ENCODE measurements at places on chromosomes 12 and 14.

- no peak for DNase-seq
Observed at GRCh38 chr12:79997096-79997791, 62.3 kb upstream of the PPP1R12A start.

DNA sequence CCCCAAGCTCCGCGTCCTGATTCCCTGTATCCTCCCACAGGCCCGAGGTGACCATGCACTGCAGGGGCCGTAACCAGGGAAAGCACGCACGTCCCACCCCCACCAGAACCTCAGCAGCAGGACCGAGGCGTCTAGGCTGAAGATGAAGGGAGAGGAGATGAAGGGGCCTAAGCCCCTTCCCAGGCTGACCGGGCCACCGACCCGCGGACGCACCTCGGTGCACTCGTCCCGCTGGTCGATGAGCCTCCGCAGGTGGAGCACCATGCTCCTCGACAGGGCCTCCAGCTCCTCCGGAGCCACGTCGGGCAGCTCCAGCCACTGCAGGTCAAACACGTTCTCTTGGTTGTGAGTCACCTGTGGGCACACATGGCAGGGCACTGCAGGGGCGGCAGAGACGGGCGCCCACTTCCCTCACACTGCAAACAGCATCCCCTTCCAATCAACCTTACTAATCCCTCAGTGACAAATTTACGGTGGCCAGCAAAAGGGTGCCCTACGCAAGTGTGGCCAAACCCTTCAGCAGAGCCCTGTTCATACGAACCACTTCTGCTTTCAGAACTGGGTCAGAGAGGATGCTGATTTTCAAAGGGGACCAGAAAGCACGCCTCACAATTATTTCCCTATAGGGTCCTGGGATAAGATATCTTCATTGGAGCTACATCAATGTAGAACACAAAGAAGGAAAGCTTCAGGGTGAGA is 77.8 kb downstream of the CCDC88C start:
- no peak for DNase-seq

GRCh38 chr14:91078095-91078737 is 17.8 kb upstream of the RPS6KA5 start:
- DNase-seq: peak; percentile 9

DNA sequence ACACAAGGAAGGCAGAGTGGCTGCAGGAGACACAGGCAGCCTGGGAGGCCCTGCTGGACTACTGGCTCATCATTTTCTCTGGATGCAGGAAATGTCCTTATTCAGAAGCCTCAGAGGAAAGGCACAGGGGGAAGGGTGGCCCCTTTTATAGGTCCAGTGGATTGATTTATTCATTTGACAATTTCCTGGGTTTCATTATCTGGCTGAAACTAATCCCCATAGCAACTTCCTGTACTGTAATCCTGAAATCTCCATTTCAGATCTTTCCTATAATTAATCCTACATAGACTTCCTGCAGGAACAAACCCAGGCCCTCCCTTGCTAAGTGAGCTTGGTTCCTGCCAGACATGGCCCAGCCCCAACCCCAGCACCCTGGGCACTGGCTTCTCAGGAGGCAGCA is 23.0 kb downstream of the KRT76 start:
- DNase-seq: no peak

DNA sequence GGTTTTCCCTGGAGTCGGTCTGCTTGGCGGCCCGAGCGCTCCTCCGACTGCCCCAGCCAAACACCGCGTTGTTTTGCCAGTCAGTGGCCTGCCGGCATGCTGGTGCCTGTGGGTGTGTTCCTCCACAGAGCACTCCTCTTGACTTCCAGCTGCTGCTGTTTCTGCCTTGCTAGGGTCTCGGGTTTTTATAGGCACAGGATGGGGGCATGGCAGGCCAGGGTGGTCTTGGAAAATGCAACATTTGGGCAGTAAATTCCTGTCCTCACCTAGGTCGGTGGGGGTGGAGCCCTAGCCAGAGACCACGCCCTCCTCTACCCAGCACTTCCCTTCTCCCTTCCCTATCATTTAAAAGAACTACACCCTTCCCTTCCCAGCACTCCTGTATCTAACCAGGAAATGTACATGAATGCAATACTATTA is 34.7 kb upstream of the VASH1 start:
- no peak for DNase-seq

DNA sequence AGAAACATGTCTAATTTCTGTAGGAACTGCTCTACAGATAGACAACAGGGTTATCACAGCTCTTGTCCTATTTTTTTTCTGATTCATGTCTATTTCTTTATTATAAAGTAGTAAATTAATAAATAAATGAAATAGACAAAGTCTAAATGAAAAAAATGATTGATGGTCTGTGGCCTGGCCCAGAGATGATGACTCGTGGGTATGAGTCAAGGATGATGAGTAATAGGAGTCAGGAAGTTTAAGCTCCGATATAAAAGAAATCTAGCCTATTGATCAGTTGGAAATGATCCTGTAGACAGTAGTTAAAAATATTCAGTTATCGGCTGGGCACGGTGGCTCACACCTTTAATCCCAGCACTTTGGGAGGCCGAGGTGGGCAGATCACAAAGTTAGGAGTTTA is 90.6 kb upstream of the RTL1 start:
- DNase-seq: no peak

DNA sequence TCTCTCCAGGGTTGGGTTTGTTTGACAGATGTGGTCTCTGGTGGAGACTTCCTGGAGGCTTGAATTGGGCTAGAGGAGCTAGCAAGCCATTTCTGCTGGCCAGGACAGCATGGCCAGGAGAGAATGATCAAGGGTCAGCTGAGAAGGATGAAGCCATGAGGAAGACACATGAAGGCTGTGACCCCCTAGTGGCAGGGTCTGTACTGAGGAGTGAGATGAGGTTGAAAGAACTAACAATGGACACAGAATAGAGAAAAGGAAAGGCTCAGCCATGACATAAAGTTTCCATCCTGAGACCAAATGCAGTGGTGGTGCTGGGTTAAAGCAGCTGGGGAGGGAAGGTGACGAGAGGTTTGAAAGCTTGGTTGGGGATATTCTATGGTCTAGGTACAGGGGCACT is 89.9 kb downstream of the NT5DC3 start:
- no peak for DNase-seq

GRCh38 chr14:23209651-23210423 is 26.4 kb upstream of the SLC7A8 start:
- no peak for DNase-seq

- DNase-seq: no peak
Observed at GRCh38 chr14:31894351-31894750, 182.8 kb upstream of the ARHGAP5 start.

DNA sequence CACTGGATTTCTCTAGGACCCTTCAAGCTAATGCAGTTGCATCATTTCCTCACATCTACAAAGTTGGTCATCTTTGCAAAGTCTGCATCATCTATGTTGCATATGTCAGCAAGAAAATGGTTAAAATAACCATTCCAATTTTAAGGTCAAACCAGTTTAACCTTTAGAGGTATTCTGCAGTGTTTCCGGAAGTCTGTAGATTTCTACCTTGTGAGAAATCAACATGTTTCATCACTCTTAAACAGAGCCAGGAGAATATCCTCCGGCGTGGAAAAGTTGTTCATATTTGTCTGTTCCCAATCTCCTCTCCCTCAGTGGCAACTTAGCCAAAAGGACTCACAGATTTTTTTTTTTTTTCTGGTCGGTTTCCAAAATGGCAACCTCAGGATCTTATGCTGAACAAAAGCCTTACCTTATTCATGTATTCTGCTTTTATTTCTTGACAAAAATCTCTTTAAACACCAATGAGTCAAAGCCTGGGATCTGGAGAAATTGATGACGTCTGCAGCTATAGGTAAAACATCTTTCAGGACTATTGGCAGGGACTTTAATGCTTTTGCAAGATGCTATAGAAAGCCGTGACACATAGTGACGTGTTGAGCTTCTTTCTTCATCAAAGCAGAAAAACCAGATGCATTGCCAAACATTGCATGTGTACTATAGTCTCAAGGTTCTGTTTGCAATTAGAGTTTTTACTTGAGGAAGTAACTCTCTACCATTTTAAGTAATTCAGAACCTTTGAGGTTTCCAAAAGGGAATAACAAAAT is 16.0 kb upstream of the CDK17 start:
- DNase-seq: no peak

GRCh38 chr12:129659961-129660622 is 243.7 kb downstream of the TMEM132D start:
- no peak for DNase-seq

DNA sequence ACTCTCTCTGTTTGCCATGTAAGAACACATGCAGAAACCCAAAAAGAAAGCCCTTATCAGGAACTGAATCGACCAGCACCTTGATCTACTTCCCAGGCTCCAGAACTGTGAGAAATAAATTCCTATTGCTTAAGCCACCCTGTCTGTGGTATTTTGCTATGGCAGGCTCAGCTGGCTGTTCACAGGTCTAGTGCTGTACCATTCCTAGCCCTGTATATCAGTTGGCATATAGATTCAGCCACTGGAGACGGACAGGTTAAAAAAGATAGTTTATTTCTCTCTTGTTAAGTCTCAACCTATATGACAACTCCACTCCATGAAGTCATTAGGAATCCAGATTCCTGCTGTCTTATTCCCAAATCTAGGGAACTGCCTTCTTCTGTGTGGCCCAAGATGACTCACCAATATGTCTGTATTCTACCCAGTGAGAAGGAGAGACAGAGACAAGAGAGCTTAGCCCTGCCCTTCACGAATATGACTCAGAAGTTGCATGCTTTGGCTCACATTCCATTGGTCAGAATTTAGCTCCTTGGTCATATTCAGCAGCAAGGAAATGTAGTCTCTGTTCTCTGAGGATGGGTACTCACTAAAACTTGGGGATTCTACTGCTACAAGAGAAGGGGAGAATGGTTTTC is 57.0 kb downstream of the PLEKHG7 start:
- DNase-seq: no peak

- no peak for DNase-seq
Observed at GRCh38 chr14:23568600-23569331, 1.2 kb upstream of the AP1G2 start.

DNA sequence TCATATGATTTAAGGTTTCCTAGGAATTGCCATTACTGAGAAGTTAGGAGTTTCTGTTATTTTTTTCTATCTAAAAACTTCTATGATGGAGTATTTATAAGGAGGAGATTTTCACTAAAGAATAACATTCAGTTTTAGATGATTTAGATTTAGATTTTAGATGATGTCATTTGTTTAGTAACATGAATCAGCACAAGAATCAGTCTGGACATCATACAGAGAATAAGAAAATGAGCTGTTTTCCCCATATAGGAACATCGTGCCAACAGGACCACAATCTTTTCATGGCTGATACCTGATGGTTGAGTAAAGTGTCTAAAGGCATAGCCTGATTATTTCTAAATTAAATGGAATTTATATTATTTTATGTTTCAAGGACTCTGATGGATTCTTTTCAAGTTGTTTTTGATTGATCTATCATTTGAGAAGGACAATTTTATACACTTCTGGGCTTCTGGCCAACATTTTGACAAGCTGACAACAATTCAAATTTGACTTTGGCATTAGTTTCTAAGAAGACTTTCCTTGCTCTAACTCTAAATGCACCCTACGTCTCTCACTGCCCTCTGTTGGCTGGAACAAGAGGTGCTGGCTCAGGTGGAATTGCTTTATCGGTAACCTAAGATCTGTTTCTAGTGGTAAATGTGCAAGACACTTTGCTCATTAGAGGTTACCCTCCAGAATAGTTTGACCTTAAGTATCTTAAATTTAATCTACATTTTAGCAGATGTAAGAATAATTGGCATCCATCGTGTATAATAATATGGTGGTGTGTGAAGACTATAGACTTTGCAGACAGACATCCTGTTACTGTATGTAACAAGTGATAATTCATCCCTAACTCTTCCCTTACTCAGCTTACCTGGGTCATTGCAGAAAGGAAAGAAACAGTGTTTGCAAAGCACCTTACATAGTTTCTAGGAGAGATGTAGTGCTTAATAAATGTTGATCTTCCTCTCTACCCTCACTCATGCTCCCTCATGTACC is 42.8 kb upstream of the CPSF6 start:
- no peak for DNase-seq

DNA sequence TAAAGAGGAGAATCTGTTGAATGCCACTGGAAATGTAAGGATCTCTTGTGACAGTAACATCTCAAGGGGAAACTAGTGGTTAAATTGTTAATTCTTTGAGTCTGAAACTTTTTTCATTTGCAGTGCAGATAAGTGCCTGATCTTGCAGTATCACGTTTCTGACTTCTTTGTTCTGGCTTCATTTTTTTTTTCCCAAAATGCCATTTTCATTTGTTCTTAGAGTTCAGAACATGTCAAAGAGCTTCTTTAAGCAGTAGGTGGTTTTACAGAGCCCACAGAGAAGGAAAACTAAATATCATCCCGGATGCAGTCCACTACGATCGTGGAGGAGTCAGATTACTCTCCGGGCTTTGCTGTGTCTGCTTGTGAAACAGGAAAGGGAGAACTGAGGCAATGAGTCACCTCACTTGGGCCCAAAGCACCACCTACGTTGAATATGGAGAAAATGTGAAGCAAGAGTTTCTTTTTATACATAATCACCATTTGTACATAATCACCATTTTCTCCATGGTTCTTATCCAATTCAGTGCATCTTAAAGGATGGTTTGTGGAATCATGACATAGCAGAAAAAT is 43.9 kb downstream of the HMGA2 start:
- no peak for DNase-seq

DNA sequence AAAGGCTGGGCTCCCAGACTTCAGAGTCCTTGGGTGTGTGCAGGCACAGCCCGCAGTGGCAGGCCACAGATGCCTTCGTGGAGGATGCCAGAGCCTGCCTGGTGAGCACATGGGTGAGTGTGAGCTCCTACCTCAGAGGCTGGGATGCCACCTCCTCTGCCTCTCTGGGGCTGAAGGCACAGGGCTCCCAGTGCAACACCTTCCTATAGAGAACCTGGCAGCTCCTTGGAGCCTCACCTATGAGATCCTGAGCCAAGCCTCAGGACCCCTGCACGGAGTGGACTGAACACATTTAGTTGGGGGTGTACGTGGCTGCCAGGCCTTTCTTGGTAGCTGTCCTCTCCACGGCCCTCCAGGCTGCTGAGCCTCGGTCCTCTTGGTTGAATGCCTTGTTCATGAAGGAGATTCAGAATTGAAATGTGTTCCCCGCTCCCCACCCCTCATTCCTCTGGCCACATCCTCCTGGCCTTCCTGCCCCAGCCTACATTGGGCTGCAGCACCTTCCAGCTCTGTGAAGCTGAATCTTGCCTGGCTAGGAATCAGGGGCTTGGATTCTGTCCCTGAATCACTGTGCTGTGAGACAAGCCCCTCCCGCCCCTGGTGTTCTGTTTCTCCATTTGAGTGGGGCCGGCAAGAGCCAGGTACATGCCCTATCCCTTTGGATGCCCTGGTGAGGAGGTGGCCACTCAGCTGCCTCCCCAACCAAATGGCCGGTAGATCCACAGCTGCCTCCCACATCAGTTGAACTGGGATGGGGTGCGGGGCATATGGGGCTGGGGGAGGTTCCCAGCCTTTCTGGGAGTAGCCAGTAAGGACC is 38.7 kb upstream of the TRAF3 start:
- DNase-seq: no peak

DNA sequence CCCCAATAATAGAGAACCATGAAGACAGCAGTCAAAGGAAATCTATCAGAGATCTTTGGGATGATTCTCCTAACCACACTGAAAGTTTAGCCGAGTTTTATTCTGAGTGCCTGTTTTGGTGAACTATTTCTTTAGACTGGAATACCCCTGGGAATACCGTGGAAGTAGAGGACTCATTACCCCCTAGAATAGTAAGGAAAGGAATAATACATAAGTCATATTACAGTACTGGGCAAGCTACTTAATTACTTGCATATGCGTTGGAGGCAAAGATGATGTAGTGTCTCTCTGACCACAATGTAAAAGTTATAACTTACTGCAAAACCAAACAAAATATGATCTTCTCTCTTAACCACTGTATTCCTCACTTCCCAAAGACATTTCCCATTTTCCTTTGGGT is 25.5 kb downstream of the ZC2HC1C start:
- no peak for DNase-seq

GRCh38 chr14:104686624-104687517 is 2.5 kb upstream of the INF2 start:
- DNase-seq: no peak
